ENCODE measurements at places on chromosomes 6 and 20.

DNA sequence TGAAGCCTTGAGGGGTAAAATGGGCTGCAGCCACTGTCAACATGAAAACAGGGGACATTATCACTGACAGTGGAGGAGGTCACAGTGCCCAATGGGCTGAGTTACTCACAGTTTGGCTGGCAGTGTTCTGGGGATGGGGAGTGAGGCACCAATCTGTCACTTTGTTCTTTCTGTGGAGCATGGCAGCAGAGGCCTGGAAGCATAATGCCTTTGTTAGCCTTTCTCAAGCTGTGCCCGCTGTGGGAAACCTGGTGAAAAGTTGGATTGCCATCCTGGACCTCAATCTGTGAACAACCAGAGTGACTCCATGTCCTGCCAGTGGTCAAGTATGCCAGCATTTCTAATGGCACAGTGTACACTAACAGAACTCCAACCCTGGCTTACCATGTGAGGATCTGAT lies 143.6 kb downstream of the OR2B2 start:
- DNase-seq: no peak

GRCh38 chr6:145587334-145587733 lies 148.0 kb downstream of the EPM2A start:
- DNase-seq: no peak

DNA sequence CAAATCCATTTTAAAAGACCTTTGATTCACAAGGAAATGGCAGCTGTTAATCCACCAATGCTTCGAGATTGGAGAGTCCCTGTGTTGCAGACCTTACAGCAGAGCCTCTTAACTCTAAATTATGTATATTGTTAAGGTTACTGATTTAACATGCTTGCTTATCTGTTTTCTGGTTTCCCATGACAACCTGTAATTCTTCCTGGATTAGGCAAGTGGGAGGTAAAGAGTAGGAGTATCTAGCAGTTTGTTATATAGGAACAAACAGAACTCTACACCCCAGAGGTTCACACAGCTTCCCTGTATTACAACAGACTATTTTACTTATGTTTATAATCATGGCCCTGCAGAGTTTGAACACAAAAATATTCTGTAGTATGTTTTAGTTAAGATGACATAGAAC lies 39.5 kb downstream of the NKX2-4 start:
- no peak for DNase-seq

DNA sequence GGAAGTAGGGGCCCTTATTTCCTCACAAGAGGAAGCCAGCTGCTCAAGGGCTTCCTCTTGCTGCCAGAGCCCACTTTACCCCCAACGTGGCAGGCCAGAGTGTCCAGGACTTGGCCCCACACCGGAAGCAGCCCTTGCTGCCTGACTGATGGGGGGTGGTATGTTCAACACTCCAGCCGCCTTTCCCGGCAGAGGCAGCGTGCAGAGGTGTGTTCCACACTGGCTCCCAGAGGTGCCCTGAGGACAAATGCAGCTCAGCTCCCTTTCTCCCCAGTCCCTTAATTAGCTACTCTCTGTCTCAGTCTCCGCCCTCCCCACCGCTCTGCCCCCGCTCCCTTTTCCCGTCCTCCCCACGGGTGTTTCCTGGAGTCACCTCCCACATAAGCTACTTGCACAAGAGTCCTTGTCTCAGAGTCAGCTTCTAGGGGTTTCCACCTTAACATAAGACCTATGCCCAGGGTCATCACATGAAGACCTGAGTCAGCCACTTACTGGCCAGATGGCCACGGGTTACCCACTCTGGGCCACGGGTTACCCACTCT lies 61.7 kb upstream of the SHLD1 start:
- no peak for DNase-seq

GRCh38 chr20:45771182-45771759 lies 20.4 kb downstream of the WFDC3 start:
- peak; percentile 85 for DNase-seq

GRCh38 chr6:151291722-151292059 lies 51.9 kb downstream of the AKAP12 start:
- no peak for DNase-seq

DNA sequence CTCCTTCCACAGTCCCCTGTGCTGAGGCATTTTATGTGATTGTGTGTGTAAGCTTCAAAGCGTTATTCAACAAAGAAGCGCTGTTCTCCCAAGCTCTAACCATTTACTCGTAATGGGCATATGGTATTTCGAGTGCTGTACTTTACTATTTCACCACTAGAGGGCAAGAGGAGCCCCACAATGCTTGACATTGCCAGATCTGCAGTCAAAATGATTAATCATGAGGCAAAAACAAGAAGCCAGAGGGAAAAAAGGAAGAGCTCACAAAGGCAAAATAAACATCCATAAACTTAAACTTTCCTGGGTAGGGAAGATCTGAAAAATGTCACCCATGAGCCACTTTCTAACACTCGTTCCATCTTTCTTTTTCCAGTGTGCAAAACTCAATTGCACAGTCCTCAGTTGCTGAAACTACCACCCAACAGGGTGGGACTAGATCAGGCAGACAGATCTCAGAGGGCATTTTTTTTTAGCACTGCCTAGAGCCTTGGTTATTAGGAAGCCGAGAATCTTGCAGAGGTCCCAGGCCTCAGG lies 215.0 kb upstream of the PLCB4 start:
- DNase-seq: peak; percentile 83

DNA sequence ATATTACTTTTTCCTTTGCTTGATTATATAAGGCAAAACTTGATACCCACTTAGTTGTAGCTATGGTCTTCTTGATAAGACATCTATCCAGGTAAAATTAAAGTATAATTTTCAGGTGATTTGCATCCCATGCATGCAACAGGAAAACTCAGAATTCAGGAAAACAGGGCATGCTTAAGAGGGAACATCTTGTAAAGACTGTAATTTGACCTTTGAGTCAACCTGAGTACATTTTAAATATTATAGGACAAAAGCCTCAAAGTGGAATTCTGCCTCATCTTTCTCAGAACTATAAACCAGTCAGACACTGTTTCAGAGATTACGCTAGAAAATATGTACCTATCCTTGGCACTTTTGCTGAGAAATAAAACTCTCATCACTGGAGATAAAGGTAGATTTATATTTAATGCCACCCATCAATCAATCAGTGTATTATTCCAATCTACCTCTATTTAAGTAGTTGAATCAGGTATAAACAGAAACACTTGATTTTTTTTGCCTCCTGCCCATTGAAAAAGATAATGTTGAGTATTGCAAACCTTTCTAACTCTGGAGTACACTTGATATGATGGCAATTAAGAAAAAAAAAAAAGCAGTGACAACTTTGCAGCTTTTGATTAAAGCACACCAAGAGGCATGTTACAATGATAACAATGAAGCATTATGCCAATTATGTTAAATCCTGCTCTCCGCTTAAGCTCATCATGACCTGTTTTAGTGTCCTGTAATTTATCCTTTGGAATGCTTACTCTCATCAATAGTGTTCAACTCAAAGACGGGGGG lies 2.8 kb downstream of the CITED2 start:
- no peak for DNase-seq

GRCh38 chr20:58169450-58169849 lies 59.0 kb downstream of the ANKRD60 start:
- DNase-seq: no peak

DNA sequence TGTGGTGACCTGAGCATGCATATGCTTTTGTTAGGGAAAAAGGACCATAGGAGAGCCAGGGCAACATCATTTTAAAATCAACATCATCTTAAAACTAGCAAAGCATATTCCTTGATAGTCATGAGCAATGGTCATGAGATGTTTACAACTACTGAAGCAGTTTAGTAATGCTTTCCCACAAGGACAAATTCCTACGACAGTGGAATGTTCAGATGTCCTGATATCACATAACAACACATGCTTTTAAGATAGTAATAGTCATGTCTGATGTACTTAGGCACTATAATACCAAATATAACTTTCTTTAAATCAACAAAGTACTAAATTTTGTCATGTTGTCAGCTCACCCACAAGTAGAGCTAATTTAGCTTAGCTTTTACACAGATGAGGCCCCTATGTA lies 370.3 kb downstream of the HTR1B start:
- no peak for DNase-seq

GRCh38 chr6:117990151-117990550 lies 83.1 kb downstream of the SLC35F1 start:
- DNase-seq: no peak

GRCh38 chr6:40788661-40789655 lies 201.8 kb upstream of the LRFN2 start:
- no peak for DNase-seq

Data from RKO (cell line).